NCI-H2029 treated with DMSO at 0.1 percent for 48 hours (cell line): ENCODE measurements at places on chromosomes 1 and 21.

DNA sequence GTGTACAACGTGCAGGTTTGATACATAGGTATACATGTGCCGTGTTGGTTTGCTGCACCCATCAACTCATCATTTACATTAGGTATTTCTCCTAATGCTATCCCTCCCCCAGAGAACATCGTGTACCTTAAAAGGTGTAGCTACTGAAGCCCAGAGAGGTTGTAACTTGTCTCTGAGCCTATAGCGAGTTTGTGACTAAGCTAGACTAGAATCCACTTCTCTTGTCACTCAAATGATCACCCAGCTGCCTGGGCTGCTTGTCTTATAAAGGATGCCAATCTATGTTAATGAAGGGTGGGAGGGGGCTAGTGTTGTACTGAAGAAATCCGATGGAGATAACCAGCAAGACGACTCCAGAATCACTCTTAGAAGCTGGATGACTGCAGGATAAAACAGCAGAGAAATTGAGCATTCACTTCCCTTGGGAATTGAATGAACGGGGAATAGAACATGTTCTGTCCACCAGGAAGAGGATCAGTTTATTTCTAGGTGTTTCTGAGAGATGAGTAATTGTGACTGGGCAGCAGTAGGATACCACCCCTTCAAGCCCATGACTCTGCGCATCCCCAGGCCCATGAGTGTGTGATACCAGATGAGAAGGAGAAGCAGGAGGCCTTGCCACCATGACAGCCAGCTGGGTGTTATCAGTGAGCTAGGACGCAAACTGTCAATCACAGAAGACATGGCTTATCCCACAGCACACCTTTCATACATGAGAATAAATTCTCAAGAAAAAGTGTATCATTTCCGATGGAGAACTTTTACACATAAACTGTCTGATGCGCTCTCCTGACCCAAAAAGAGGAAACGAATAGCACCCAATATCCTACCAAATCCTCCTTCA lies 390.4 kb downstream of the NTNG1 start:
- no peak for DNase-seq

- DNase-seq, result no peak
Observed at GRCh38 chr1:85321237-85321964, 45.0 kb upstream of the BCL10 start.

DNA sequence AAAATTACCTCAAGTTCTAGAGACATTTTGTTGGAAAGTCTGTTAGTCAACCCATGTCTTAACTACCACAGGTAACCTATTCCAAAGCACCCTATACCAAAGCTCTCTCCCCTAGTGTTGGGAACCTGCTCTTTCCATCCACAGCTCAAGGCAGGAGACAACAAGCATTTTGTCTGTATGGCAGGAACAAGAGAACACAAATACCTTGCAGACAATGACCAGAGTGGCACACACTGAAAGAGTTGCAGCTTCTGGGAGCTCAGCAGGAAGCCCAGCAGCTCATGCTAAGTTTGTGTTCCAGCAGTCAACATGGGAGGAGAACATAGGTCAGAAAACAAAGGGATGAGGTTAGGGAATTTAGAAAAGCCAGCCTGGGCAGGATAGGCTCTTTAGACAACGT lies 300.8 kb downstream of the HHIPL2 start:
- DNase-seq, result no peak

- no peak for DNase-seq
Observed at GRCh38 chr1:192600275-192600674, 24.7 kb downstream of the RGS1 start.

- DNase-seq, result peak; percentile 1
Observed at GRCh38 chr21:32921632-32922230, 104.0 kb upstream of the OLIG2 start.

DNA sequence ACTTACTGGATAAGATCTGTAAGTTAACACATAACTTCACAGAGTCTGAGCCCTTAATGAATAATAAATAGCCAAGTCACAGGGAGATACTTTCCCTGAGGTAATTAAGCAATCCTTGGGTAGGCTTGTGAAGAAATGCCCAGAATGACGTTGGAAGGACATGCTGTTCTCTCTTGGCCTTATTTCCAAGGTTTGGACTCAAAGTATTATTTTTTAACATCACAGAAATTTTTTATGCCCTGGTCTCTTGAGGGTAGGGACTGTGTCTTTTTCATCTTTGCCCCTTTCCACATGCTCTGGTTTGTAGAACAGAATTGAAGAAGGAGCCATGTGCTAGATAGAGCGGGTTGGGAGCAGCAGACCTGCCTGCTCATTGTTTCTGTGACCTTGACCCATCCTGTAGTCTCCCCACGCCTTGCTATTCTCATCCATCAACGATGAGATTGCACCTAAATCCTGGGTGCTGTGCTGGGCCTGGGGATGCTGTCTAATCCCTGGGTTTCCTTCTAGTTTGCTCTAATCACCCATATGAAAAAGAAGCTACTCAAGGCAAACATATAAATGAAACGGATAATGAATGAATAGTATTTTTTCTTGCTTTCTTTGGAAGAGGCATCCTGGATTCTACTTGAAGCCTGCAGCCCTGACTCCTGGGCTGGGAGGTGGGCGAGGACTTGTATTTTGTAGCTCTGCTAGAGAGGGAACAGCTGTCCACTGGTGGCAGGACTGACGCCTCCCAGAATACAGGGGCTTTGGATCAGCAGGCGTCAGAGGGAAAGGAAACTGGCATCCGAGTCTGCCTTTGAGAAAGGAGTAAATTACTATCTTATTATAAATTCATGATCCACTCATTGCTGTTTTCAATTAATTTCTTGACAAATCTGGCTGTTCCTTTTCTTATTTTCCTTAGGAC lies 17.5 kb upstream of the LAMTOR5 start:
- DNase-seq, result no peak

GRCh38 chr1:53373246-53373645 lies 45.4 kb upstream of the LRP8 start:
- DNase-seq, result no peak

DNA sequence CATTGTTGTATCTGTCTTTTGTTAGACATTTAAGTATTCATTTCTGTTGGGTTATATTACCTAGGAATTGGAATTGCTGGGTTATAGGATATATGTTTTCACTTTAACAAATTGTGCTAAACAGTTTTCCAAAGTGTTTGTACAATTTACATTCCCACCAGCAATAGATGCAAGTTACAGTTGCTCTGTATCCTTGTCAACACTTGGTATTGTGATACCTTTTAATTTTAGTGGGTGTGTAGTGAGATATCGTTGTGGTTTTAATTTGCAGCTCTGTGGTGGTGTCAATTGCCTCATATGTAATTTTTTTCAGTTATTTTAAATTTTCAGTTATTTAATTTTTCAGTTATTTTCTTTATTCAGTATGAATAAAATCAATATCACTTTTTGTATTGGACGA lies 7.4 kb upstream of the DPH5 start:
- no peak for DNase-seq

GRCh38 chr21:26070822-26071425 lies 99.6 kb downstream of the APP start:
- DNase-seq, result peak; percentile 47

DNA sequence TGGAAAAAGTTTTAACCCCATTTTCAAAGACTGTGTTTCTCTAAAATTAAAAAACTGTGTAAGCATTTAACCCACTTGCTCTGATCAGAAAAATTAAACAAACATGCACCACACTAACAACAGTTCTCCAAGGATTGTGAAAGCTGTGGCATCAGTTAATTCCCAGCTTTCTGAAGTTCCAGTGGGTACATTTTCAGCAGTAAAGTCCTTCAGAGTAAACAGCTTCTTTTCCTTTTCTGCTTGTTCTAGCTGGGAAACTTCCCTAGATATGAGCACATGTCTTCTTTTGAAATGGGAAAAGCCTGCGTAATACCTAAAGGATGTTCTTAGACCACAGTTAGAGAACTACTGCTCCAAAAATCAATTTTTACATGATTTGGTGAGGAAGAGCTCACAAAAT lies 11.1 kb downstream of the PRRX1 start:
- DNase-seq, result no peak

DNA sequence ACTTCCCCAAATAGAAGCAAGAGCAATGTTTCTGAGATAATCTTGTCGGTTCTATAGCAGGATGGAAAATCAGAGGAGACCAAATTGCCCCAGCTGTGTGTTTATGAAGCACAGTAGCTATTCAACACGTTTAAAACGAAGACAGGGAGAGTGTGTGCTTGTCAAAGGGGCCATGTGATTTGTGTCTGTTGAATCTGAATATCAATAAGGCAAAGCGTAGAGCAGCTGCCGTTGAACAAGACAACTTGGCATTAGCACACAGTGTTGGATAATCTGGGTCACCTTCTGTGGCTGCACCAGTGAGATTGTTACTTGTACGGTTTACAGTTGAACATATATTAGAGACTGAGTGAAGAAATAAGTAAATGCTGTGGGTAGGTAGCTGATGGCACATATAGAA lies 1.0 kb downstream of the CRB1 start:
- no peak for DNase-seq

GRCh38 chr1:59276439-59276851 lies 20.4 kb upstream of the FGGY start:
- DNase-seq, result no peak

GRCh38 chr1:47432071-47433036 lies 5.5 kb upstream of the FOXD2 start:
- no peak for DNase-seq

- DNase-seq, result no peak
Observed at GRCh38 chr1:19439464-19440171, 45.7 kb downstream of the CAPZB start.

DNA sequence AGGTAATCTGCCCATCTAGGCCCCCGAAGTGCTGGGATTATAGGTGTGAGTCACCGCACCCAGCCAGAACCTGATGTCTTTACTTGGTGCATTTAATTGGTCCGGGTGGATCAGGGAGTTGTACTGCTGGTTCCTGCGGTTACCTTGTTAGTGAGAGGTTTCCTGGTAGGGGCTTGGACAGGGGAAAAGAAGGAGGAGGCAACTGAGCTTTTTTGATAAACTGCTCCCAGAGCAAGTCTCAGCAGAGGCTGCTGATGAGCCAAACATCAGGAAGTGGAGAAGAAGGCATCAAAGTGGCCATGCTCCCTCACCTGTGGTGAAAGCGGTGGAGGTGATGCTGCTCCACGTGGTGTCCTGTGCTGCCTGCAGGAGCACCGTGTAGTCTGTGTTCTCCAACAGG lies 161.5 kb upstream of the KIAA0040 start:
- DNase-seq, result no peak

GRCh38 chr1:229377429-229377828 lies 34.6 kb upstream of the CCSAP start:
- DNase-seq, result no peak

GRCh38 chr21:38306433-38307141 lies 49.8 kb downstream of the KCNJ15 start:
- DNase-seq, result no peak

GRCh38 chr1:161138431-161138830 lies 6.0 kb upstream of the DEDD start:
- DNase-seq, result no peak

DNA sequence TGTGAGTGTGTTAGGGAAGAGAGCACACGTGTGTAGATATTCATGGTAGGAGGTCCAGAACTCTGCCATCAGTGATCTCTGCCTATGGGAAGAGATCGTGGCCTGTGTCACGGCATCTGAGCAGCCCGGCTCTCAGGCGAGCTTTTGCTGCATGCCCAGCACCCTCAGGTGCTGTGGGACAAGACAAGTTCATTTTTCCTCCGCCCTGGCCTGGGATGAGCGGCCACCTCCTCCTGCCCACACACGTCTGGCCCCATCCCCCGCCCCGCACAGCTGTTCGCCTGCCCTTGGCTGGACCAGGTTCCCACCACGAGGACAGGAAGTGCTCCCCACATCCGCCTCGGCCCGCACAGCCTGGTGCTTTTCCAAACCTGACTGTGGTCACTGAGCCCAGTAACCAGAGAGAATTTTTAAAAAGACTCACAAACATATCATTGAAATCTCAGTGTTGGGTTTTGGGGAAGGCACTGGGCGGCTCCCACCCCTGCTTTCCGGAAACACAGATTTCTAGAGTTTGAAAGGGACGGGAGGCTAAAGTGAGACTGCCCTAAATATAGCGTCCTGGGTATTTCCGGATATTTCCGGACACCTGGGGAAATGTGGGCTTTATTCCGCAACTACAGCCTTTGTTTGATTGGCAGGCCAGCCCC lies 18.0 kb downstream of the BMP8A start:
- no peak for DNase-seq

DNA sequence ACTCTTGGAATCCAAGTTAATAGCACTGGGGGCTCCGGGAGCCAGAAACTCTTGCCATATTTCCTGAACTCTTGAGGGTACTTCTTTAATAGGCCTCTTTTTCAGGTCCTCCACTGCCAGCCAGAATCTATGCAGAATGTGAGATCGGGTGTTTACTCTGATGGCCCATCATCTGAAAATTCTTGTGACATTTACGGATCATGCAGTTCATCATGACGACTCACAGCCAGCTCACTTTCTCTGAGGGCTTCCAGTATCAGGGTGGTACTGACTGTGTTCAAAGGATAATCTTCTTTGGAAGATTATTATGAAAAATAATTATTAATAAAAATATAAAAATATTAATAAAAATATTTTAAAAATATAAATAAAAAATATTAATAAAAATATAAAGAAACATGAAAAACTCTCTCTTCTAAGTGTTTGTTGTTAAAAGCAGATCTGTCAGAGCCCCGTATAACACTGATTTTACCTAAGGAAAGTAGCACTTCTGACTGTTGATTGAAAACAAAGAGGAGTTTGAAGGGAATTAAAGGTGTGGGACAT lies 194.3 kb upstream of the GREM2 start:
- DNase-seq, result no peak

DNA sequence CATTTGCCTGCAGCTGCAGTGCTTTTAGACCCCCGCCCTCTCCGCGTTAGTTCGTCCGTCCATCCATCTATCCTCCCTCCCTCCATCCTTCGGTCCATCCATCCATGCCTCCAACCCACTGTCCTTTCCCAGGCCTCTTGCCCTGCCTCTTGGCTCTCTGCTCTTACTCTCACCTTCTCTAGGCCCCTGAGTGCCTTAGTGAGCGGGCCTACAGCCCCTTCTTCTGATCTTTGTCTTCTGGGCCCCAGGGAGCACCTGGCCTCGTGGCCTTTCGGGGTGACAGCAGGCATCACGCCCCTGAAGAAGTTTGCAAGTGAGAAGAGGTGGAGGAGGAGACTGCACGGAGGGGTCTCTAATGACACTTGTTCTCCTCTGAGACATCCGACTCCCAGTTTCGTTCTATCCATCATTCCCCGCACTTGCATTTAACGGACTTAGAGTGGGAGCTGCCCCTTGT lies 842 bp downstream of the ATXN7L2 start:
- DNase-seq, result no peak

- DNase-seq, result no peak
Observed at GRCh38 chr1:109788695-109789521, 25.2 kb upstream of the EPS8L3 start.

- DNase-seq, result no peak
Observed at GRCh38 chr21:38787016-38787415, 18.7 kb upstream of the ETS2 start.

GRCh38 chr1:202762019-202762418 lies 46.2 kb downstream of the KDM5B start:
- DNase-seq, result no peak

GRCh38 chr1:11525151-11525505 lies 46.2 kb downstream of the DISP3 start:
- DNase-seq, result no peak

DNA sequence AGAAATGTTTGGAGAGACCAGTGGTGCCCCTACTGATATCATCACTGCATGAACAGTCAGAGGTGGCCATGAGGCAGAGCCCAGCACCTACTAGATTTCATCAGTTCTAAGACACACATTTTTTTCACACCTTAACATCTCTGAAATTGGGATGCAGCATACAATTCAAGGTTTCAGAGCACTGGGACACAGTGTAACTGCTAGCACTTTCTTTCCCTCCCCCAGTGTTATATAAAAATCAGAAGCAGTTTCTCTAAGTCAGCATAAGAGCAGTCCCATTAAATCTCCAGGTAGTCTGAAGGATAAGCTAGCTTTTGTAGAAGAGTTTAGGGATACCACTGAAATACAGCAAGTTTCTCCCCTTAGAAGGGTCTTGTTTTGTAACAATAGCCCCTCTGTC lies 10.0 kb upstream of the ANGPTL7 start:
- no peak for DNase-seq
